HuH-7 (cell line): ENCODE measurements at places on chromosomes 5 and 9.

- peak; percentile 33 for DNase-seq
Measured at GRCh38 chr5:143014017-143014651, 244.0 kb downstream of the ARHGAP26 start.

DNA sequence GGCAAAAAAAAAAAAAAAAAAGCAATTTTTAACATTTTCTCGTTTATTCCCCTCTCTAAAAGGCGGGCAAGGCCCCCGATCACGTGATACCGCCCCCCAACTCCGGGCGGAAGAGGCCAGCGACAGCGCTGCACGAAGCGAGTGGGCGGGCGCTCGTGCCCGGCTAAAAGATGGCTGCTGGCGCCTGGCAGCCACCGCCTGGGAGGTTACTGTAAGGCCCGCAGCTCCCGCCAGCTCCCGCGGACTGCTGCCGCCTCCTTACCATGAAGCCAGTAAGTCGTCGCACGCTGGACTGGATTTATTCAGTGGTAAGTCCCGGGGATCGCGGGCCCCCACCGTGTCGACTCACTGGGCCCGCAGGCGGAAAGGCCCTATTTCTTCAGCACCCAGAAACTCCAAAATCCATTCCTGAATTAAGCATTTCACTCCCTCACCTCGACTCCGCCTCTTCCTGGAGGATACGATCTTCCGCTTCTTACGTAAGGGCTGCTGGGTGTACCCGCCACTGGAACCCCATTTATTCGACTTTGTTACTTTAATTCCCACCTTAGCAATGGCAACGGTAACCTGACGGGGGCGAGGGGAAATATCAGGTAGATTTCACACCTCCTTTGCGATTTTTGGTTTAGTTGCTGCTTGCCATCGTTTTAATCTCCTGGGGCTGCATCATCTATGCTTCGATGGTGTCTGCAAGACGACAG lies at the start of the genes SMIM27 and TOPORS:
TSS of gene SMIM27 (plus strand) at position 156 of the 701 bp plus-strand sequence. CDS start at position 264, 108 bp downstream.
TSS of gene TOPORS (minus strand) at position 415 of the 701 bp plus-strand sequence. CDS start at position 265, 150 bp downstream.
- DNase-seq, result peak; percentile 71

DNA sequence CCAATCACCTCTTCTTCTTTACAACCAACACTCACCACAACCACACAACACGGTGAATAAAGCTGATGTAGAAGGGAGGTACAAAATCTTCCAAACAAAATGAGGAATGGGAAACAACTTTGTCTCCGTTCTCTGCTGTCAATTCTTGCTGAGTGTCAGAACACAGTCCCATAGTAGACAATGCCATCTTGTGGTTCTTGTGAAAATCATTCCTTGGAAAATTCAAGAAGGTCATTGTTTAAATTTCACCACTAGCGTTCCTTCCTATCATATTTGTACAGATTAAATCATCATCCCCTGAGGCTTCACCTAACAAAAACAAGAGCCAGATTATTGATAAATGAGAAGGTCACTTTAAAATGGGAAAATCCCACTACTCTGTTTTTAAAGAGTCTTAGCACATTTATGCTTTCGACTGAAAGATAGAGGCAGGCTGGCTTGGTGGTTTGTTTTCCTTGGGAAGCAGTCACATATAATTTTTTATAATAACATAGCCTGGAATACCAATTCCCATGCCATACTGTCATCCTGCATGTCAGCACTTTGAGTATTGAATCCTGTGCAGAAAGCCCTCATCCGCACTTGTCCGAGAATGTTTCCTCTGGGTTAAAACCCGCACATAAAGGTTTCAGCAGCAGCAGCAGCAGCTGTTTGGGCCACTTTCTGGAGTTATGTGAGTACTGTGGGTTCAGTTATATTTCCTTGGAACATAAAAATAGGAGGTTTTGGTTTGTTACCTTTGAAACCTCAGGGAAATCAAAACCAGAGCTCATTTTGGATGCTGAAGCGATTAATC lies 395.0 kb upstream of the SMARCA2 start:
- peak; percentile 2 for DNase-seq

DNA sequence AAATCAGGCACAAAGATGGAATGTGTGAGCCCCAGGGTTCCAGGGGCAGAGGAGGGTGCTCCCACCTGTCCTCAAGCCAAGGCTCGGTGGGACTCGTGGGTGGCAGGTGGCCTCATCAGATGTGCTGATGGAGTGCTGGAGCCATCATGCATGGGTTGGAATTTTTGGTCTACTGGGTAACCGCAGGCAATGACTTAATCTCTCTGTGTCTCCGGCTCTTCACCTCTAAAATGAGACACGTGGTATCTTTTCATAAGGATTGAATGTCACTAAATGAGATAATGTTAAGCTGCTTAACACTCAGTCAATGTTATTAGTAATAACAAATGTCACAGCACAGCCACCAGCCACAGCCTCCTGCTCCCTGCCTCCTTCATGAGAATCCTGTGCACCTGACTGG lies 245.5 kb downstream of the HSPA4 start:
- no peak for DNase-seq

DNA sequence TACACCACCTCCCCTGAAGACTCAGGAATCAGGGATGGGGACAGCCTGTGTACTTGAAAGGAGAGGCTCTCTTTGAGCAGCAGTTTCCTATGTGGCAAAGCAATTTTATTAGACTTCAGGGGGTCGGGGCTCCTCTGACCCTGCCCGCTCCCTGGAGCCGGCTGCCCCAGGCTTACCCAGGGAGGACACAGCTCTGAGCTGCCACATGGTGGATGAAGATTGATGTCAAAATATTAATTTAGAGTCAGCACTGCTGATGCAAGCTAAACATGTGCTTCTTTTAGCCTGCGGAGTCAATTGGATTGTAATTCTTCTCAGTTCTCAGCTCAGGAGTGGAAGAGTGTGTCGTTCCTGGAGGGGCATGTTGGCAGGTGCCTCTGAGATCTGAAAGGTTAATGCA lies 606.1 kb downstream of the KIF4B start:
- DNase-seq, result no peak

GRCh38 chr9:93122721-93123221 lies 11.3 kb downstream of the NINJ1 start:
- no peak for DNase-seq

DNA sequence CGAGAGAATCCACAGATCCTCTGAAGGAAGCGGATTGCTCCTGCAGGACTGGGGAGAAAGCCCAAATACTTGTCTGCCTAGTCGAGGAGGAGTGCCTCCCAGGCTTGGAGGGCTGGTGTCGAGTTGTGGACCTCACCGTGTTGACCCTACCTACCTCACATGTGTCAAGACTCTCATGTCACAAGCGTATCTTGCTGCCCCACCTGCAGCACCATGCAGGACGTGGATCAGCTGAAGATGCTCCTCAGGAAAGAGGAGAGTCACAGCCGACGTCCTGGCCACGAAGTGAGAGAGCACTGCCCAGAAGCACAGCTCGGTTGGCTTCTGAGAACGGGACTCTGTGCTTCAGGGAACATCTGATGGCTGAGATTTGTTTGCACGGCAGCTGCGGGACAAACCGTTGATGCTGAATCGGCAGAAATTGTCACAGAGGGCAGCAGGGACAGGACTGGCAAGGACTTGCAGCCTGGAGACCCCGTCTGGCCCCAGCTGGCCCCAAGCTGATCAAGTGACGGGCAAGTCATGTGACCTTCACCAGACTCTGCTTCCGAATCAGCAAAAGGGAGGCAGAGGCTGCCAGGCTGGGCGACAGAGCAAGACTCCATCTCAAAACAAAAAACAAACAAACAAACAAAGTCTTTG lies 119.1 kb upstream of the ITGA1 start:
- no peak for DNase-seq

- DNase-seq, result no peak
Measured at GRCh38 chr9:25703701-25704357, 25.6 kb upstream of the TUSC1 start.

DNA sequence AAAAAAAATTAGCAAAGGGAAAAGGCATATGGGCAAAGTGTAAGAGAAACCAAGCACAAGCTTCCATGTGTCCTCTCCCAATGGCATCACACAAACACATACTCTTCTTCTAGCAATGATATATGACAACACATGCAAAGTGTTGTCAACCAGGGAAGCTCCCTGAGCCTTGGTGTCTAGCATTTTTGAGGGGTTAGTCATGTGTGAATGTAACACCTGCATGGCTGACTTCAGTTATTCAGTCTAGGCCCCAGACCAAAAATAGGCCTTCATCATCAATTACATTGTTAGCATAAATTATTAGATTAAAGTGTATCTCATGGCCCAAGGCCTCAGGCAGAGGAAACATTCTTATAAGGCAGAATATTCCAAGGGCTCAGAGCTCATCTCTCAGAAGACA lies 450.0 kb downstream of the TLE1 start:
- DNase-seq, result no peak

DNA sequence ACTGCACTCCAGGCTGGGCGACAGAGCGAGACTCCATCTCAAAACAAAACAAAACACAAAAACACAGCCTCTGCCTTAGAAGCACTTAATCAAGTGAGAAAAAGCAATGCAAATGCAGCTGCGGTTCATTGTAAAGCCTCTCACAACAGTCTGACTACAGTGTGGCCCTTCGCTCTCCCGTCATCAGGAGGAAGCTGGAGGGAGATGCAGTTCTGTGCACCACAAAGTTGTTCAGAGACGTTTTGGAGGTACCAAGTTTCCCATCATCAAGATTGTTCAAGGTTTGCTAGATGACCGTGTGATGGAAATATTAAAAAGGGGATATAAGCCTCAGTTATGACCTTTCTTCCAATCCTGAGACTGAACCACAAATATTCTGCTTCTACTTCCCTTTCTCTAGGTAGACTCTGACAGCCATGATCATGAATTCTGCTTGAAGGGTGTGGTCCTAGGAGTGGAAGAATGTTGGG lies 40.9 kb downstream of the SEC61B start:
- no peak for DNase-seq

GRCh38 chr5:78765756-78766411 lies 117.3 kb upstream of the LHFPL2 start:
- no peak for DNase-seq

- no peak for DNase-seq
Measured at GRCh38 chr5:124754206-124754927, 7.9 kb upstream of the ZNF608 start.

DNA sequence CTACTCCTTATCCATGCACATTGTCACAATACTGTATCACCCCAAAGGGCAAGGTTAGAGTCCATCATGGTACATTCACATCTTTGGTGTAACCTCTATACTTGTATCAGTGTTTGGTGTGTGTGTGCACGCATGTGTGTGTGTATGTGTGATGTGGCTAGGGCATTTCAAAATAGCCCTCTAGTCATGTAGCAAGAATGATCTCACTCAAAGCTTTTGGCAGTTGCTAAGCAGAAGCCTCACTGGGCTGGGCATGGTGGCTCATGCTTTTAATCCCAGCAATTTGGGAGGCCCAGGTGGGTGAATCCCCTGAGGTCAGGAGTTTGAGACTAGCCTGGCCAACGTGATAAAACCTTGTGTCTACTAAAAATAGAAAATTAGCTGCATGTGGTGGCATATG lies 245.3 kb downstream of the ADGRV1 start:
- no peak for DNase-seq

DNA sequence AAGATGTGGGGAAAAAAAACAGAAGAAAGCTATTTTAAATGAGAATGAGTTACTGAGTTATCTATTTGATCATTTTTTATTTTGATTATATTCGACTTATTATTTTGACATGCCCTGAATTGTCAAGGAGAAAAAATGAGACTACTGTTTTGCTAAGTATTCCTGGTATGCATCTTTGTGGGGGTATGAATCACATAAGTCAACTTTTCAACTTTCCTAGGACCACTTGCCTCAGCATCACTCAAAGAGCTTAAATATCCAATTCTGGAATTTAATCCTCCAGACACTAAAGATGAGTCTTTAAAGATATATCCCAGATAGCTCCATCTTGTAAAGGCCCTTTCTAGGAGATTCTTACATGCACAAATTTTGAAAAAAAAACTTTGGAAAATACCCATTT lies 17.4 kb upstream of the SPDL1 start:
- DNase-seq, result no peak

DNA sequence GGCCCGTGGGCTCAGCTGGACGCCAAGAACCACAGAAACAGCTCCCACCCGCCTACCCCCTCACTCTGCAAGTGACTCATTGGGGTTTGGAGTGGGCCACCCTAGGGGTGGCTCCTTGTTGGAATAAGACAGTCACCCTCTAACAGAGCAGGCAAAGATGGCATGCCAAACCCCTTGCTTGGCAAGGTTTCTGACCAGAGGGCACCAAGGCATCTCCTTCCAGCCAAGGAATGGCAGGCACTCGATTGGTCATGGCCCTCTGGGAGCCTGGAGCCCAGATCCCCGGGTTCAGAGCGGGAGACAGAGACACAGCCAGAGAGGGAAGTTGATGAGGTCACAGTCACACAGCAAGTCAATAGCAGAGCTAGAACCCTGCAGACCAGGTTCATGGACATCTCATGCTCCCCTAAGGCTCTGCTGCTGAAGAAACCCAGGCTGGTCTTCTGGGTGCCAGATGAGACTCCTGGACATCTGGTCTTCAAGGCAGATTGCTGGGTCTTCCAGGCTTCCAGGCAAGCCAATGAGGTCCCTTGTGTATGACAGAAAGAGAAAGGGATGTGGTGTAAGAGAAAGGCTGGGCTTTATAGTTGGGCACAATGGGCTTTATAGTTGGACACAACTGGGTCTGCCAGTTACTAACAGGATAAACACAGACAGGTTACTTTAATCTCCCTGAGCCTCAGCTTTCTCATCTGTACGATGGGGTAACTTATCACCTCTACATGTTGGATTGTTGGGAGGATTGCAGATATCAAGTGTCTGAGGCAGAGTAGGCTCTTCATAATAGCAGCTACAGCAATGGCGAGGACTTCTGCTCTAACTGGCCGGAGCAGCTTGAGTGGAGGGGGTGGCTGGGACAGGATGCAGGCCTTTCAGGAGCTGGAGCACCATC lies 23.3 kb upstream of the KIF12 start:
- DNase-seq, result no peak

DNA sequence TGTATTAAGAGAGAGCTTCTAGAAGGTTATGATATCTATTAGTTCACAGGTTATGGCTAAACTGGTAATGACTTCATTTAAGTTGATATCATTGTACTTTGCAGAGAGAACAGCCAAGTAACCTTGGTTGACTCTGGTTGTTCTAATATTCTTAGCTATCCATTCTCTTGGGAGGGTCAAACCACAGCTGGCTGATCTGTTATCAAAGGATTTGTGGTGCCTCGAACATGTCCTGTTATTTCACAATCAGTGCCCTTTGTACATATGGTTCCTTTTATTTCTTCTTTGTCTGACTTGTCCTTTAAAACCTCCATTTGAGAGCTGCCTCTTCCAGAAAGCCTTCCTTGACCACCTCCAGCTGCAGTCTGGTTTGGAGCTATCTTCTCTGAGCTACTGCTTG lies 61.7 kb downstream of the PDE8B start:
- DNase-seq, result no peak
